ENCODE measurements at places on chromosomes 5 and 9.

DNA sequence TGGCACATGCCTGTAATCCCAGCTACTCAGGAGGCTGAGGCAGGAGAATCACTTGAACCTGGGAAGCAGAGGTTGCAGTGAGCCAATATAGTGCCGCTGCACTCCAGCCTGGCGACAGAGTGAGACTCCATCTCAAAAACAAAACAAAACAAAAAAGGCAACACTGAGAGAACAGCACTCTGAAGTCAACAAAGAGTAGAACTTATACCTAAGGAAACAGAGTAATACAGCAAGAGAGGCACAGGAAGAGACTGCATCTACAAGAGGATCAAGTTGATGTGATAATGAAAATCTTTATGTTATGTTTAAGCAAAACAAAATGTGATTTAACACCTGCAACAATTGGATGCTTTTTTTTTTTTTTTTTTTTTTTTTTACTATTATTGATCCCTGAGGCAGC lies 33.1 kb downstream of the FYB1 start:
- no peak for DNase-seq

DNA sequence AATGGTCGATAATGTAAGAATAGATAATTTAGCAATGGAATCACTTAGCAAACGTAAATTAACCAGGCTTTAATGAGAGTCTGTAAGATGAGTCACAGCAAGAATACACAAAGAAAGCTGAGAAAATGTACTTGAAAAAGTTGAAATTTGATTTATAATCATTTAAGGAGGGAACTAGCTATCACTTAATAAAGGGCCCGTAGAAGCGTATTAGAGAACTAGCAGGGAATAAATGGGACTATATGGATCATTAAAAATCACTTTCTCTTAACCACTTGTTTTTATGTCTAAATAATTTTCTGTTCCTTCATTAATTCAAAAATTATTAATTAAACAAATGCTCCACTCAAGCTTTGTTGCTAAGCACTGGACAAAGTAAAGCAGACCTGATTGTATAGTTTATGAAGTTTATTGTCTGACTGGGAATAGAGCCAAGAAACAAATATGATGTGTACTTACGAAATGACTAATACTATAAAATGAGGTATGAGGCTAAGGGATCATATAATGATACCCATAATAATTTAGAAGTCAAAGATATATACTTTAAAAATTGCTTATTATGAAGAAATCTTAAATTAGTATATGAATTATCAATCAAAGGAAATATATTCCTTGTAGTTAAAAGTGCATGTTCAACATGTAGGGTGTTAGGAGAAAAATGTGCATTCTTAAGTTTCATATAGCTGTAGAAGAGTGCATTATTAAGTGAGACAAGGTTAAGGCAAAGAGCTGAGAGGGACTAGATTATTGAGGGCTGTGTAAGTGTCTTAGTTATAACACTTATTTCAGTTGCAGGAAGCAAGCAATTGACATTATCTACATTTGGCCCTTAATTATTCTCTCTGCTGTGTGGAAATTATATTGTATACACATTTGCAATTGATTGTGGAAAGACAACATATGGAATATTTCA lies 196.8 kb downstream of the PRDM9 start:
- no peak for DNase-seq

GRCh38 chr9:77879437-77879943 lies 152.1 kb downstream of the GNAQ start:
- no peak for DNase-seq

GRCh38 chr5:137566780-137567179 lies 67.7 kb upstream of the SPOCK1 start:
- DNase-seq: no peak

GRCh38 chr5:68216245-68217046 lies 890 bp downstream of the PIK3R1 start:
- peak; percentile 60 for DNase-seq
